ENCODE measurements at places on chromosomes 4 and X. TPM values are rescaled to one million over a fixed set of nuclear protein-coding genes. Genes with fewer than 3 reads are reported as not detected.

GUCY1B1 gene
- total RNA-seq: 4.6 TPM

DNA sequence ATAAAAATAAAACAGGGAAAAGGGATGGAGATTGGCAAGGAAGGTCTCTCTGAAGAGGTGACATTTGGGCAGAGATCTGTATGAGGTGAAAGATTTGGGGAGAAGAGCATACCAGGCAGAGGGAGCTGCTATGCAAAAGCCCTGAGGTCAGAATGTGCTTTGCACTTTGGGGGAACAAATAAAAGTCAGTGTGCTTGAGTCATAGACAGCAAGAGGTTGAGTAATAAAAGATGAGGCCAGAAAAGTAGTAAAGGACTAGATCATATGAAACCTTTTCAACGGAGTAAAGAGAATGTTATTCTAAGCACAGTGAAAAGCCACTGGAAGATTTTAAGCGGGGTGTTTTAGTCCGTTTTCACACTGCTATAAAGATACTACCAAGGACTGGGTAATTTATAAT is 76.5 kb upstream of the TEX13A start:
- peak; percentile 34 for DNase-seq

DNA sequence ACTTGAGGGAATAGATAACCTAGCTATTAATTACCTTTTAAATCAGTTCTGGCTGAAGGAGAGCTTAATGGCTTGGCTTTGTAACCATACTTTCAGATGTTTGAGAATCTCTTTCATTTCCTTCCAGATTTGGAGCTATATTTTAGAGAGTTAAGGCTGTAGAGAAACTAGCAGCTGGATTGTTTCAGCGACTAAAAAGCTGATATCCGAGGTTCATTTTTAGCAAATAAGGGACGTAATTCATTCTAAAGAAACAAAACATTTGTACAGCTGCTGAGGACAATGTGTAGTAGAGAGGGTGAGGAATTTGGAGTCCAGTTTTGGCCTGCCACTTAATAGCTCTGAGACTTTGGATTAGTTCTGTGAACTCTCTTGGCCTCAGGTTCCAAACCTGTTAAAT is 12.2 kb downstream of the OSTC start:
- DNase-seq: no peak

GRCh38 chrX:71550578-71550977 is 17.7 kb downstream of the OGT start:
- no peak for DNase-seq

GRCh38 chr4:155548173-155548572 is 118.5 kb upstream of the GUCY1A1 start:
- DNase-seq: no peak

- DNase-seq: no peak
Measured at GRCh38 chr4:6933691-6934430, 24.2 kb downstream of the TBC1D14 start.

DNA sequence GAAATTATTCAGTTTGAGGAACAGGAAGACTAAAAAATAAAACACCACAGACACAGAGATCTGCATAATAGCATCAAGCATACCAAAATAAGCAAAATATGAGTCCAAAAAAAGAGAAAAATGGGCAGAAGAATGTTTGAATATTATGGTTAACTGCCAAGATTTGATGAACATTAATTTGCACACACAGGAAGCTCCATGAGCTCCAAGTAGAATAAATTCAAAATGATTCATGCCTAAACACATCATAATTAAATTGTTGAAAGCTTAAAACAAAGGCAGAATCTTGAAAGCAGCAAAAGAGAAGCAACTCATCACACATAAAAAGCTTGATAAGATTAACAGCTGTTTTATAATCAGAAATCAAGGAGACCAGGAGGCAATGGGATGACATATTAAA is 156.6 kb upstream of the ARSJ start:
- no peak for DNase-seq
